A673 (cell line): ENCODE measurements at places on chromosomes 2 and 18.

- no peak overlapping the region for H3K27ac ChIP-seq
- no peak overlapping the region for H3K4me3 ChIP-seq
- no peaks in the 10 kb centered on the region for H3K27me3 ChIP-seq
- peaks cover 14% of the 10 kb centered on the region for H3K4me1 ChIP-seq
- H3K36me3 ChIP-seq, result no peaks in the 10 kb centered on the region
These were observed 81.1 kb downstream of the TRIB2 start for GRCh38 chr2:12797815-12798214.

DNA sequence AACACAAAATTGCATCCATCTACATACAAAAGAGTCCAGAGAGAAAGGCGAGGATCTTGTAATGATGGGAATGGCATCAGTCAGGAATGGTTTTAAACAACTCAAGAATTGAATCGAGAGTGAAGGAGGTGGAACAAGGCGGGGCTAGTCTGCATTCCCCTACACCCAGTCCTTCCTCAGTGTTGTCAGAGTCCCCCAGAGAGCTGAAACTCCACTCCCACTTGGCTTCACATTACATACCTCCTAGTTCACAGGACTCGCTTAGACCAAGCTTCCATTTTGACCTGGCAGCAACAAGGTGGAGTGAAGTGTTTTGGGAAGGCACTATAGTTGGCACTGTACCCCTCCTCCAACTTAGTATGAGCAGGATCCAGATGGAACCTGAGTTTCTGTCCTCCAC, 1273.5 kb upstream of the CRIM1 start:
- no peak for DNase-seq
- H3K36me3 ChIP-seq, result no peaks in the 10 kb centered on the region
- no peak overlapping the region for H3K27ac ChIP-seq
- H3K27me3 ChIP-seq, result no peaks in the 10 kb centered on the region
- H3K4me3 ChIP-seq, result no peak overlapping the region

DNA sequence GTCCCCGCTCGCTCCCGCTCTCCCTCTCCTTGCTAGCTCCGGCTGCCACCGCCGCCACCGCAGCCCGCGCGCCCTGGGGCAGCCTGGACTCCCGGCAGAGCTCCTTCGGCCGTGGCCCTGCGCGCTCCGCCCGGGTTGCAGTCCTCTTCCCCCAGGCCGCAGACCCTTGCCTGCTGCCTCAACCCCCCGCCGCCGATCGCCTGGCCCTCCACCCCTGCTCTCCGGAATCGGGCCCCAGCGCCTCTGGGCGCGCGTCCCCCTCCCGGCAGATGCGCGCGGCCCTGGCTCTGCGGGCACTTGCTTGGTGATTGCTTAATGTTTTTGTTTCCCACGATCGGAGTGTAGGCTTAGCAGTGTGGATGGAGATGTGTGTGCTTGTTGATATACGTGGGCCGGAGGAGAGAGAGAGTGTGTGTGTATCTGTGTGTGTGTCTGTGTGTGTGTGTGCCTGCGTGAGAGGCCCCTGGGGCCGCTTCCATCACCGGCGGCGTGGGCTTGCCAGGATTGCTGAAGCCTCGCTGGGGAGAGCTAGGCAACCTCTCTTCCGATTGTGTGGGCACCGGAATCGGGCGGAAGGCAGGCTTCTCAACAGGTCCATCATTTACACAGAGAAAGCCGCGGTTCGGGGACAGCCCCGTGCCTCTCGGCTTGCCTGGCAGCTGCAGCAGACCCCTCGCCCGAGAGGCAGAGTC, 877 bp downstream of the INHBB start:
- peaks cover 13% of the 10 kb centered on the region for H3K4me1 ChIP-seq
- H3K4me3 ChIP-seq, result no peak overlapping the region
- no peak overlapping the region for H3K27ac ChIP-seq
- H3K36me3 ChIP-seq, result no peaks in the 10 kb centered on the region
- H3K27me3 ChIP-seq, result peaks cover 63% of the 10 kb centered on the region
- no peak for DNase-seq

DNA sequence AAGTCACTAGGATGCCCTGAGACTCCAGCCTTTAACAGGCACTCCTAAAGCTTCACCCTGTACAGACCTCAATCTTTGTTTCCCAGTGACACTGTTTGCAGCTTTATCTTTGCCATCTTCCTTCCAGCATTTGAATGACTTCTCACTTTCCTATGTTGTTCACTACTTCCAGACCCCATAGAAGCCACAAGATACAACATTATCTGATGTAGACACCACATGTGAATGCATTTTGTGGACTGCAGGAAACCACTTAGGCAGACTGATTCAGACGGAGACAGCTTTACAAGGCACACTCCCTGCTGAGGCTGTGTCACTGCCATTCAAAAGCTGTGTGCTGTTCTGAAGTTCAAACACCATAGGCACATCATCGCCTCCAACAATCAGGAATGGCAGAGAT, 67.3 kb upstream of the SPATS2L start:
- H3K27me3 ChIP-seq, result no peaks in the 10 kb centered on the region
- no peak overlapping the region for H3K27ac ChIP-seq
- H3K4me1 ChIP-seq, result no peaks in the 10 kb centered on the region
- H3K36me3 ChIP-seq, result no peaks in the 10 kb centered on the region
- DNase-seq, result peak; percentile 41

DNA sequence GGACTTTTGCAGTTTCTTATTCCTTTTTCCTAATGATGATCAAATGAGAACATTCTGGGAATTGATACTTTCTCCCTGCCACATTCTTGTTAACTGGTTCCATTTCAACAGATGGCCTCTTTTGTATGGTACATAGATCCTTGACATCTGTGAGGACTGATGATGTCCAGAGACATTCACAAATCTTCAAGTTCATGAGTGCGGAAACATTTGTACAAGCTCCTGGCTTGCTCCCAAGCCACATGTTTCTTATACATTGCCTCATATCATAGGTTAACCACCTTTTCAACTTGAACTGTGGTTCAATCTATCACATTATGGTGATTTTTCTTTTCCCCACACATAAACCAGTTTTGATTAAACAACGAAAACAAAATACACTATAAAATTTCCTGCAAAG, 267.3 kb downstream of the CLIP4 start:
- no peaks in the 10 kb centered on the region for H3K36me3 ChIP-seq
- no peak overlapping the region for H3K27ac ChIP-seq
- DNase-seq, result no peak
- H3K4me1 ChIP-seq, result no peaks in the 10 kb centered on the region
- H3K4me3 ChIP-seq, result no peak overlapping the region

- no peaks in the 10 kb centered on the region for H3K4me1 ChIP-seq
- DNase-seq, result no peak
- H3K4me3 ChIP-seq, result no peak overlapping the region
- H3K27me3 ChIP-seq, result no peaks in the 10 kb centered on the region
These were observed 13.0 kb downstream of the LONRF2 start for GRCh38 chr2:100309311-100309710.

DNA sequence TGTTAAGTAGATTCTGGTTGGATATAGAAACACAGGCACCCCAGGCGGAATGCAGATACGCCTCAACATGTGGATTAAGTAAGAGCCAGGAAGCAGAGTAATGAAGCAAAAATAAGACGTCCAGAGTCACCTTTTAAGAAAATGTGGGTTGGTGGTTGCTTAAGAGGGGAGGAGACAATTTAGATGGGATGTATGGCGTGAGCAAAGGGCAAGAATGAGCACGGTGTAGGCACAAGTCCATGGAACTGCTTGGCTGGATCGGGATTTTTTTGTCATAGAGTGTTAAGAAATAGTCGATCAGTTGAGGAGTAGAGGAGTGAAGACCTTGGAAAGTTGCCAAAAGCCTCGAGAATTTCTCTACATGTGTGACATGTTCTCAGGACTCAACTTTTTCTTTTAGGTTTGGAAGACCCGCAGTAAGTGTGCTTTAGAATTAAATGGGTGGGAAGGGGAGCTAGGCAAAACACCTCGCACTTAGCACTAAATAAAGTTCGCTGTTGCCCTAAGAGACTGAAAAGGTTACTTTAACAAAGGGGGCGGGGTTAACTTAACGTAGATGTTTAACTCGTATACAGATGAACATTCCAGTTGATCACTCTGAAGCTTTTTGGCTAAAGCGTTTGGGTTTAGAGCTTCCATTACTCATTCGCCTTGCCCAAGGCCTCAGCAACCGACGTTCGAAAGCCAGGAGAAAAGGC, 716 bp upstream of the SLC39A10 start:
- DNase-seq, result no peak
- peak overlapping the region; percentile 88 for H3K4me3 ChIP-seq
- H3K27ac ChIP-seq, result peak overlapping the region; percentile 4
- H3K27me3 ChIP-seq, result no peaks in the 10 kb centered on the region

GRCh38 chr2:216884347-216884746, 24.5 kb upstream of the TNP1 start:
- no peak overlapping the region for H3K27ac ChIP-seq
- H3K36me3 ChIP-seq, result no peaks in the 10 kb centered on the region
- no peaks in the 10 kb centered on the region for H3K4me1 ChIP-seq
- DNase-seq, result no peak

GRCh38 chr18:8293184-8293583, 316.1 kb upstream of the RAB12 start:
- no peaks in the 10 kb centered on the region for H3K27me3 ChIP-seq
- no peaks in the 10 kb centered on the region for H3K36me3 ChIP-seq
- H3K27ac ChIP-seq, result no peak overlapping the region
- H3K4me3 ChIP-seq, result no peak overlapping the region

GRCh38 chr2:147223119-147223518, 621.7 kb upstream of the ACVR2A start:
- H3K36me3 ChIP-seq, result no peaks in the 10 kb centered on the region
- H3K4me3 ChIP-seq, result no peak overlapping the region
- peaks cover 3% of the 10 kb centered on the region for H3K4me1 ChIP-seq
- H3K27ac ChIP-seq, result no peak overlapping the region
- H3K27me3 ChIP-seq, result no peaks in the 10 kb centered on the region
- no peak for DNase-seq
